ENCODE measurements at places on chromosomes 6 and 20. TPM values are rescaled to one million over a fixed set of nuclear protein-coding genes. Genes with fewer than 3 reads are reported as not detected.
A peak's percentile ranks its signal among the peaks of the same experiment; 100 is the strongest.

GRCh38 chr6:106300944-106301343, 24.6 kb downstream of the ATG5 start:
- no peaks in the 10 kb centered on the region for H3K27me3 ChIP-seq
- peaks cover 8% of the 10 kb centered on the region for H3K36me3 ChIP-seq
- H3K4me1 ChIP-seq, result peaks cover 14% of the 10 kb centered on the region
- H3K27ac ChIP-seq, result no peak overlapping the region
- no peak for DNase-seq

GRCh38 chr20:63119963-63120807, 95.7 kb downstream of the YTHDF1 start:
- DNase-seq, result no peak
- peaks cover 11% of the 10 kb centered on the region for H3K27me3 ChIP-seq
- H3K4me3 ChIP-seq, result no peak overlapping the region
- no peaks in the 10 kb centered on the region for H3K4me1 ChIP-seq

Gene ZKSCAN4
- total RNA-seq, result 4.5 TPM

- no peak overlapping the region for H3K4me3 ChIP-seq
- no peaks in the 10 kb centered on the region for H3K27me3 ChIP-seq
- H3K27ac ChIP-seq, result no peak overlapping the region
These were observed 400.6 kb downstream of the SYNE1 start for GRCh38 chr6:152236370-152237097.

Gene SDC4
- 24.6 TPM for total RNA-seq

Gene MYLK2
- total RNA-seq, result 0.36 TPM

DNA sequence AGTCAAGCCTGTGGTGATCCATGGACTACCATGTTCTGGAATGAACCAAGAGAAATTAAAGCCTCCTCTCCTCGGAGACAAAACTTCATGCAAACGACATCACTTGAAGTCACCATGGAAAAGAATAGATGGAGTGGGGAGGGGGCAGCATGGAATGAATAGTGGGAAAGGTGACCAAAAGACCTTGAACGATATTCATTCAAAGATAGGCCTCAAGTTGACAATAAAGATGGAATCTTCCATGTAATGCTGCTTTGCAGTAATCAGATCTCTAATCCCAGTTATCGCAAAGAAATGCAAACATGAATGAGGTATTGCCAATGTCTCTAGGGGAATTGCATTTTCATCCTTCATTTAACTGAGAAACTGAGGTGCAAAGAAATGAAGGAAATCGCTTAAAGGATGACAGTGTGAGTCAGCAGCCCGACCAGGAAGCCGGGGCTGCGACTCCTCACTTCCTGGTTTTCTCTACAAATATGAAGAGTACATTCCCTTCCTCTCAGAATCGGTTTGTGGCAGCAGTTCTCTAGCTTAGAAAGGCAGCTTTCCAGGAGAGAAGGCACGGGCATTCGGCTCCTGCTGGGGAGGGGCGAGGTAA, 65.6 kb upstream of the RREB1 start:
- H3K27ac ChIP-seq, result no peak overlapping the region
- no peak overlapping the region for H3K4me3 ChIP-seq
- peaks cover 24% of the 10 kb centered on the region for H3K4me1 ChIP-seq
- DNase-seq, result no peak
- peaks cover 4% of the 10 kb centered on the region for H3K36me3 ChIP-seq

GRCh38 chr6:20969551-20969950, 435.3 kb downstream of the CDKAL1 start:
- H3K4me1 ChIP-seq, result no peaks in the 10 kb centered on the region

Gene NR2E1
- total RNA-seq, result not detected

- no peak overlapping the region for H3K27ac ChIP-seq
- no peaks in the 10 kb centered on the region for H3K36me3 ChIP-seq
- H3K27me3 ChIP-seq, result peaks cover 61% of the 10 kb centered on the region
- peaks cover 13% of the 10 kb centered on the region for H3K4me1 ChIP-seq
- H3K4me3 ChIP-seq, result peak overlapping the region; percentile 19
- no peak for DNase-seq
These were observed 828 bp downstream of the HCK start for GRCh38 chr20:32052778-32053362.

Gene ADGRF1
- not detected for total RNA-seq

- H3K4me1 ChIP-seq, result peaks cover 22% of the 10 kb centered on the region
- H3K27me3 ChIP-seq, result peaks cover 85% of the 10 kb centered on the region
- H3K27ac ChIP-seq, result no peak overlapping the region
- DNase-seq, result peak; percentile 24
- H3K36me3 ChIP-seq, result no peaks in the 10 kb centered on the region
- peak overlapping the region; percentile 79 for H3K4me3 ChIP-seq
These were observed 490 bp downstream of the JAG1 start for GRCh38 chr20:10673176-10673841.

- H3K36me3 ChIP-seq, result no peaks in the 10 kb centered on the region
These were observed 31.6 kb downstream of the VEGFA start for GRCh38 chr6:43801495-43802181.

Gene HRH3
- not detected for total RNA-seq

Gene IL17A
- total RNA-seq, result not detected

Gene LAMA2
- total RNA-seq, result 2.0 TPM
